Activated effector memory CD4-positive, alpha-beta T cell treated with anti-CD3 and anti-CD28 coated beads, Interleukin-2, amount 50 U/mL, for 16 hours (primary cell): ENCODE measurements at places on chromosomes 16 and 17.

DNA sequence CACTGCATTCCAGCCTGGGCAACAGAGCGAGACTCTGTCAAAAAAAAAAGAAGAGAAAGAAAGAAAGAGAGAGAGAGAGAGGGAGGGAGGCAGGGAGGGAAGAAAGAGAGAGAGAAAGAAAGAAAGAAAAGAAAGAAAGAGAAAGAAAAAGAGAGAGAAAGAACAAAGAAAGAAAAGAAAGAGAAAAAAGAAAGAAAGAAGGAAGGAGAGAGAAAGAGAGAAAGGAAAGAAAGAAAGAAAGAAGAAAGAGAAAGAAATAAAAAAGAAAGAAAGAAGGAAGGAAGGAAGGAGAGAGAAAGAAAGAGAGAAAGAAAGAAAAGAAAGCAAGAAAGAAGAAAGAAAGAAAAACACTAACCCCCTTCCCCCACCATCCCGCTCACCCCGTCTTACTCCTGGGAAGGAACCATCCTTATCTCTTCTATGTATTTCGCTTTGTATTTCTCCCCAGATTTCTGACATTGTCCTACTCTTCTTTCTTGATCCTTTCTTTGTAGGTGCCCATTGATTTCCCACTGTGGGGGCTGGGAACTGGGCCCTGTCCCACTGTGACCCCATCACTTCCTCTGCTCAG is 20.9 kb downstream of the ALOX15 start:
- no peak for DNase-seq

DNA sequence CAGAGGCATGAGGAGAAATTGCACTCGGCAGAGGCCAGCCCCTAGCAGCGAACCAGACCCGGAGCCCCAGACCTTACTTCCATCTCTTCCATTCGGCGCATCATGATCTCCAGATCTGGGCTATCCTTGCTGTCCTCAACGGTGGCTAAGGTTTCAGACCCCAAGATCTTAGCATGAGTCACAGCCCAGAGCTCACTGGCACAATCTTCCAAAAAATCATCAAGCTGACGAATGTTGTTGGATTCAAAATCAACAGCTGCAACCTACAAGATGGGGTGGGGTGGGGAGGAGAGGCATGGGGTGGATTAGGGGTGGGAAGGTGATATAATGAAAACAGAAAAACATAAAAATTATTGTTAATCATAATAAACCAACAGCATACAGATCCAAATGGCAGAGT is 39.7 kb upstream of the PITPNM3 start:
- DNase-seq: no peak

- no peak for DNase-seq
Measured at GRCh38 chr17:66990047-66990446, 25.5 kb downstream of the CACNG4 start.

GRCh38 chr17:39205112-39205526 is 5.0 kb downstream of the RPL19 start:
- DNase-seq: no peak

DNA sequence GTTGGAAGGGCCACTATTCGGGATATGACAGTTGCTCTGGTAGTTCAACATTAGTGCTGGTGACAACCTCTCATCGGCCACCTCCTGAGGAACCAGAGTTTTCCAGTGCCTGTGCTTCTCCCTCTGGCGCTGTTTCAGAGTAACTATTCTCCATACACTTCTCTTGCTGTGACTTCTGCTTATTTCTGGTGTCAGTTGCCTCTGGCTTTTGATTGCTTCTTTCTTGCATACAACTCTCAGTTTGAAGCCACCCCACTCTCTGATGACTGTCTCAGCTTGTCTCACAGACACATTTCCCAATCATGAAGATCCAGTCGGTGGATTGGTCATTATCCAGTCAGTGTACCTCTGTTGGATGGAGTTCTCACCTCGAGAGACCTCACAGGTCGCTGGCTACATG is 3.4 kb upstream of the TM4SF5 start:
- no peak for DNase-seq

DNA sequence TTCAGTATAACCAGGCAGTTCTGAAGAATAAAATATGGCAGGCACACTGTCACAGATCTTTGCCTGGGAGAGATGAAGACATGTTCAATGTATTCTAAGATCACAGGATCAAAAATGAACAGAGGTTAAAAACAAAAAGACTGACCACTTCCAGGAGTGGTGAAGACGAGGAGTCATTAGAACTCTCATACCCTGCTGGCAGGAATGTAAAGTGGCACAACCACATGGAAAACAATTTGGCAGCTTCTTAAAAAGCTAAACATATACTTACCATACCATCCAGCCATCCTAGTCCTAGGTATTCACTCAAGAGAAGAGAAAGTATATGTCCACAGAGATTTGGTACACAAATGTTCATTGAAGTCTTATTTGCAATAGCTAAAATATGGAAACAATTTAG is 406.3 kb downstream of the NPIPA8 start:
- no peak for DNase-seq
